Stimulated activated naive CD4-positive, alpha-beta T cell (primary cell): ENCODE measurements at places on chromosomes 12 and 14.

- DNase-seq: no peak
These were observed 147.4 kb downstream of the AKAP6 start for GRCh38 chr14:32476532-32476931.

GRCh38 chr12:164207-164606 lies 49.8 kb downstream of the SLC6A12 start:
- DNase-seq: no peak

DNA sequence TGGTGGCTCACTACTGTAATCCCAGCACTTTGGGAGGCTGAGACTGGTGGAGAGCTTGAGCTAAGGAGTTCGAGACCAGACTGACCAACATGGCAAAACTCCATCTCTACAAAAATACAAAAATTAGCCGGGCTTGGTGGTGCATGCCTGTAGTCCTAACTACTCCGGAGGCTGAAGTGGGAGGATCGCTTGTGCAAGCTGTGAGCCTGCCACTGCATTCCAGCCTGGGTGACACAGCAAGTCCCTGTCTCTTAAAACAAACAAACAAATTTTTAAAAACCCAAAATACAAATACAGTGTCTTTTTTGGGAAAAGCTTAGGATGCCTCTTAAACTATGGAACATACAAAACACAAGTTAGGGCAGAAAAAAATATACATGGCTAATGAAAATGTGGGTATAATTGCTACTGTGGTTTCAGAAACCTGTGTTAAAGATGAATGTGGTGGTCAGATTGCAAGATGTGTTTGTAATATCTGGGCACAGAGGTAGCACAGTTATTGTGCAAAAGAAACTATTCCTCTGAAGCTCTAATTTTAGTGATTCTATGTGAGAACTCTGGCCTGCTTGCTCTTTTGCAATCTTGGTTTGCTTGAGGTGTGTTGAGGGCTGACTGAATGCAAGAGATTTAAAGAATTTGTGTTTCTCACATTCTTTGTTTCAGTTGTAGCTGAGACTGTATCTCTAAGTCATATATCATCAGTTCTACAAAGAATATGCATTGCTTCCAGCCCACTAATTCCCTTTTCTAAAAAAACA lies 3.9 kb upstream of the HSPA2 start:
- no peak for DNase-seq

DNA sequence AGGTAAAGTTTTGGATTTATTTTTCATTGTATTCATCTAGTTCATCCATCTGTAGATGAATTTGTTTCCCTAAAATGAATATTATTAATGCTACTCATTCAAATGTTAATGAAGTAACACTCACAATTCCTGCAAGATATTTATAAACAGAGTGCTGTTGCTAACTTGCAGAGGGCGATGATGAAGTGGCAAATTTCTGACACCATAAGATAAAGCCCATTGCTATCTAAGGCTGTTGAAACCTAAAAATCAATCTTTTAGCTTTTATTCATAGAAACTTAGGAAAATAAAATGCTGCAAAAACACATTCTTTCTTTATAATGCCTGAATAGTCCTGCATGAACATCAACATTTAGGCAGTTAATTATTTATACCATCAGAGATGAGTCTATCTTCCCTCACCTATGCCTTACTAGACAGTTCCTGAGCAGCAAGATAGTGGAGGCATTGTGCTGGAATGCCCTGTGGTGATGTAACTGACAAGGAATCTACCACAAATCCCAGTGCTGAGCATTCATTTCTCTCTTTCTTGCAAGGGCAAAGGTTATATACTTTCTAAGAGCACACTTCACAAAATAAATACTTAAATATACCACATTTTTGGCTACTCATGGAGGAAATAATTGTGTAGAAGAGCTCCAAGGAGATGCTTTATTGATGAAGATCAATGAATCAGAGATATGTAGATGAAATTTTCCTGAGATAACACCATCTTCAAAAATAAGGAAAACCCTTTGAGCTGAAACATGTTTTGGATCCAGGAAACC lies 57.6 kb downstream of the LMNTD1 start:
- no peak for DNase-seq

- DNase-seq: no peak
These were observed 9.2 kb upstream of the ADCK1 start for GRCh38 chr14:77790566-77791224.

- no peak for DNase-seq
These were observed 43.4 kb downstream of the HSP90AA1 start for GRCh38 chr14:102043251-102044025.
